ENCODE measurements at places on chromosomes 1 and 21.

DNA sequence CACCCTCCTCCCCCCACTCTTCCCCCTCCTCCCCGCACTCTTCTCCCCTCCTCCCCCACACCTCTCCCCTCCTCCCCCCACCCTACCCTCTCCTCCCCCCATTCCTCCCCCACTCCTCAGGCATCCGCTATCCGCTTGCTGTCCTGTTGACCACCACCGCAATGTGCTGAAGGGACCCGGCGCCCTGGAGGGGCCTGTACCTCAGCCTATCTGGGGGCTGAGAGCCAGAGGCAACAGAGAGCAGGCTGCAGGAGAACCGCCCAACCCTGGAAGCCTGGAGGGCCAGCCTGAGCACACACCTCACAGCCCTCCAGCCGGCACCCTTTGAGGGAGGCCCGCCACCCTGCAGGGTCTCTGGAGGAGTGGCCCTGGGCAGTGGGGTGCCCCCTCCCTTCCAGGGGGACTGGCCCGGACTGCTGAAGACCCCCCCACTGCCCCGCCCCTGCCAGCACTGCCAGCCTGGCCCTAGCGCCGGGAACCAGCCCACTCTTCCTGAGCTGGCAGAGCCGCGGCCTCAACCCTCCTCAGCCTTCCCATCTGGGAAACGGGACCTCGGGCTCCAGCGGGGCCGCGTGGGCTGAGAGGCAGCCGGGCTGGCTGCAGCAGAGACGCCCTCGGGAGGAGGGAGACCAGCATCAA lies 1.2 kb downstream of the C1QTNF12 start:
- no peak for DNase-seq

GRCh38 chr1:77504986-77505385 lies 177.5 kb downstream of the ZZZ3 start:
- no peak for DNase-seq

DNA sequence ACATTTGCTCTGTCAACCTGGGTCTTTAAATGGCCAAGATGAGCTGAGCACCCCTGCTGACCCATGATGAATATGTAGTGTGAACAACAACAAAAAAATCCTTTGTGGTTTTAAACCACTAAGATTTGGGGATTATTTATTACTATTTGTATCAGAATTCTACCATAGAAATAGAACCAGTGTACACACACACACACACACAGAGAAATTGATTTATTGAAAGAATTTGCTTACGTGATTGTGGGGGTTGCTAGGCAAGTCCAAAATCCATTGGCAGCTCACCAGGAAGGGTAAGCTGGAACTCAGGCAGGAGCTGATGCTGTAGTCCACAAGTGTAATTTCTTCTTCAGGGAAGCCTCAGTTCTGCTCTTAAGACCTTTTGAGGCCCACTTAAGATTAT lies 82.5 kb upstream of the MAP1LC3C start:
- DNase-seq: no peak

DNA sequence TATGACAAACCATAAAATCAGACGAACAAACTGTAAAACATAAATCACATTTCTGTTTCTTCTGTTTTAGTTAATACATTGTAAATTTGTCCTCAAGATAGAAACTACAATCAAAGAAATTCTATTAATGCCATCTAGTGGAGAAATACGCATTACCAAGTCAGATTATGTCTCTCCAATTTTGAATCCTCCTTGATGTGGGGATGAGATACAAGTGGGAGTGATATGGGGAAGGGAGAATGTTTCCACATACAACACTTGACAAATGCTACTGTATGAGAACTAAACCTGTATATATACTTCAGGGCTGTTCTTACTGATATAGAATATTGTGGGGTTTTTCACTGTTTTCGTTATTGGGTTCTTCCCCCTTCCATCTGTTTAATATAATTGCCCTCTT lies 2.6 kb downstream of the HFM1 start:
- no peak for DNase-seq

DNA sequence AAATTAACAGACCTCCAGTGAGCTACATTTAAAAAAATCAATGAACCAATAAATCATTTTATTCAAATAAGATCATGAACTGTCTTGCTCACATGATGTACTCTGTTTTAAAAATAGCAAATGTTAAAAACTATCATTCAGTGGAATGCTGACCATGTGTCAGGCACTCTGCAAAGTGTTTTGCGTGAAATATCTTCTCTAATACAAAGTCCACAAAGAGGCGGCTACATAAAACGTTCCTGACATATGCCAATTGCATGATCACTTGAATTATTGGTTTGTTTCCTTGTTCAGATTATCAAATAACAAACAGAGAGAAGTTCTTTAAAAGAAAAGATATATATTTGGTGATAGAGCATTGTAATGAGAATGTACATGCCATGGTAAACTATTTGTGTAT lies 10.7 kb downstream of the FMO2 start:
- no peak for DNase-seq

DNA sequence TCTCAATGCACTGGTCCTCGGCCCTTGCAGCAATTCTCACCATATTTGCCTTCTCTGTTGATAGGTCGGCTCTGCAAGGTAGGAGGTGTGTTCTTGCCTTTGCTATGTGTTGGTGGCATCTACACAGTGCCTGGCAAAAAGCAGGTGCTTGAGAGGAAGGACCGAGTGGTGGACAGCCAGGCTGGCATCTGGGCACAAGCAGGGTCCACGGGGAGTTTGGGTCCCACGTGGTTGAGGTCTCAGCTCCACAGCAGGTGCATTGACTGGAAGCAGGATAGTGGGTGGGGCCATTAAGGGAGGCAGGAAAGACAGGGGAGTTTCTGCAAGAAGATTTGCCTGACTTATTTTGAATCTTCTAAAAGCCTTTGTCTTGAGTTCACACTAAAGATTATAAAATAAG lies 81.2 kb upstream of the WNT4 start:
- DNase-seq: no peak

GRCh38 chr1:115475901-115476300 lies 137.9 kb upstream of the NGF start:
- DNase-seq: no peak

GRCh38 chr1:87739704-87740103 lies 411.0 kb downstream of the LMO4 start:
- no peak for DNase-seq

- no peak for DNase-seq
Measured at GRCh38 chr1:74712881-74713280, 20.0 kb downstream of the CRYZ start.

DNA sequence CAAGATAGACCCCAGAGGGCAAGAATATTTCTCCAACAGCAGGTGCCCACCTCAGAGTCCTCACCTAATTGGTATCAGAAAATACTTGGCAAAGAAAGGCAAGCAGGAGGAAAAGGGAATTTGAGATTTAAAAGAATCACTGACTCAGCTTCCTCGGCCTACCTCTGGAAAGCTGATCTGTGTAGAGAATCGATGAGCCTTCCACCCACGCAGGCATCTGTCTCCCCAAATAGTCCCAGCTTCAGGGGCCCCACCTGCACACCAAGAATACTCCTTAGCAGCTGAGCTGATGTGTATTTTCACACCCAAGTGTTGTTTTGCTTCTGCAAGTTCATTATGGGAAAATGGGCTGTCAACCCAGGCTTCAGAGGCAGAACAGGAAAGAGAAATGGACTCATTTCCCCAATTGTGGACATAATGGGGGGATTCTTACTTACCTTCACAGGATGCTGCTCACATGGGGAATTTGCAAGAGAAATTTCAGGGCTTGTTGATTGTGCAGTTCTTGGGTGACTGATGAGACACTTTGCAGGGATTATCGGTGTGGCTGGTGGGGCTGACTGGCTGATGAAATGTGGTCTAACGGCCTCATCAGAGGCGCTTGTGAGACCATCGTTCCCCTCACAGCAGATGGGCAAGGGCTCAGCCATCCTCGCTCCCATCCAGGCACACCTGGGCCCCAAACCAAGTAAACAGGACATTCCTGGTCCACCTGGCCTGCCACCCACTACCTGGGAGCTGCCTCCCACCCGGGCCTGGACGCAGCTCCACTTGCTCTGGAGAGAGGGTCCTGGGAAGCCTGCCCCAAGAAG lies 436.3 kb downstream of the PTPRU start:
- no peak for DNase-seq

DNA sequence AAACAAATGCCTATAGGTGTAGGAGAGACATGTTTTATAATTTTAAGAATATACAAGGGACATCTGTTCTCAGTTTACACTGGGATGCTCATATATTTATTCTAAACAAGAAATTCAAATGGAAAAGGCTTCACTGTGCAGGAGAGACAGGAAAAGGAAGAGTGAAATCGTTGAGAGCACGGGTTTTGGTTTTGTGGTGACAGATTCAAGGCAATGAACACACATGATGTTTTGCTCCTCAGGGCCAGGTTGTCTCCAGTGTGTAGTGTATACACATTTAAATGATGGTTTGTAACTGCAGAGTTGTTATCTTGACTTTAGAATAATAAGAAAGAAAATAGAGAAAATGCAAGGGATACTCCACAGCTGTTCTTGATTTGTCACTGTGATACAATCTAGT lies 73.7 kb downstream of the S1PR1 start:
- DNase-seq: peak; percentile 34

DNA sequence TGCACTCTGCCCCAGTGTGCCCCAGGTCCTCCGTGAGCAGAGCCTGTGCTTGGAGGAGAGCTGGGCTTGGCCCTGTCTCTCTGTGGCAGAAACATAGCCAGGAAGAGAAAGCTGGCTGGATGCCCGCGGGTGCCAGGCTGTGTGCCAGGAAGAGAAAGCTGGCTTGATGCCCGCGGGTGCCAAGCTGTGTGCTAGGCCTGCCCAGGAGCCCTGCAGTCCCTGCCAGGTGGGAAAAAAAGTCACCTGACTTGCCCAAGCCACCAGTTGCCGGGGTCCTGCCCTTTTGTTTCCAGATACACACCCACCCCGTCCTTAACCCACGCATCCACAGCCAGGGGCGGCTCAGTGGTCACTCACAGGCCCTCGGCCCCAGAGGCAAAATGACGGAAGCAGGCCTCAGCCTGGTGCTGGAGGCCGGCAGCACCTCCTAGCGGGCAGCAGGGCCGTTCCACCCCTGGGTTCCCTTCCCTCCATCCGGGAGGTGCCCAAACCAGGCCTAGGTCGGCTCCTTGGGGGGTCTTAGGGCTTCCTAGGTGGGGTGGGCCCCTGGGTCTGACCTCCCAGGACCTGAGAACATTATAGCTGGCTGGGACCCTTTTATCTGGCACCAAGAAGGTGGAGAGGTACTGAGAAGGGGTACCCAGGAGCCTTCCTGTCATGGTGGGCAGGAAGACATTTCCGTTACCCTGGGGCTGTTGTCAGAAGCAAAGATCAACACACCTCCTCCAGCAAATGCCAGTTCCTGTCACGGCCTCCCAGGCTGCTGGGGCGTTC lies 9.1 kb downstream of the ITGB2 start:
- peak; percentile 74 for DNase-seq

DNA sequence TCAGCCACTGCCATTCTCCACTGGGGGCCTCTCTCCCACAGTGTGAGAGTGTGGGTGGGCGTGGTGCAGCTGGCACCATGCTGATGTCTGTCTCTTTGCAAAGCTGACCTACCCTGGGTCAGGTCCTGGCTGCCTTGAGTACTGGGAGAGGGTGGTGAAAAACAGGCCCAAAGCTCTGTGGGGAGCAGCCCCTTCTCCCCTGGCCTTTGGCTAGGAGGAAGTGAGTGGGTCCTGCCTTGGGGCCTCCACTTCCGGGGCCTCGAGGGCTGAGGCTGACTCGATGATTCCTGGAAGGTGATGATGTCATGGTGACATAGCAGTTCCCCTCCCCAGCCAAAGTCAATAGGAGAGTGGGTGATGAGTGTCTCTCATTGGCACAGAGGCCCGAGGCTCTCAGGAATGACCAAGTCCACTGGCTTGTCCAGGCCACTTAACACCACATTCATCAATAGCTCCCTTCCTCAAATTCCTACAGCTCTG lies 53.0 kb downstream of the IER5 start:
- DNase-seq: no peak

GRCh38 chr1:155968670-155969069 lies 9.7 kb downstream of the ARHGEF2 start:
- DNase-seq: no peak

DNA sequence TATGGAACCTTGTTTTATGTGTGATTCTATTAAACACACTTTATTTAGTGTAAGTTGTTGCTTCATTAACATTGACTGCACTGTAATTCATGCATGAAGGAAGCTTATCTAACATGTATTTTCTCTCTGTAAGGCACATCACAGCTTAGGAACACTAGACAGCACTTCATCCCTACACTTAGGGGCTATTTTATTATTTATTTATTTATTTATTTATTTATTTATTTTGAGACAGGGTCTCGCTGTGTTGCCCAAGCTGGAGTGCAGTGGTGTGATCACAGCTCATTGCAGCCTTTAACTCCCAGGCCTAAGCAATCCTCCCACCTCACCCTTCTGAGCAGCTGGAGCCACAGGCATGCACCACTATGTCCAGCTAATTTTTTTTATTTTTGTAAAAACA lies 30.7 kb upstream of the GRHL3 start:
- DNase-seq: no peak

- peak; percentile 63 for DNase-seq
Measured at GRCh38 chr1:38834937-38835827, 24.4 kb downstream of the RRAGC start.

DNA sequence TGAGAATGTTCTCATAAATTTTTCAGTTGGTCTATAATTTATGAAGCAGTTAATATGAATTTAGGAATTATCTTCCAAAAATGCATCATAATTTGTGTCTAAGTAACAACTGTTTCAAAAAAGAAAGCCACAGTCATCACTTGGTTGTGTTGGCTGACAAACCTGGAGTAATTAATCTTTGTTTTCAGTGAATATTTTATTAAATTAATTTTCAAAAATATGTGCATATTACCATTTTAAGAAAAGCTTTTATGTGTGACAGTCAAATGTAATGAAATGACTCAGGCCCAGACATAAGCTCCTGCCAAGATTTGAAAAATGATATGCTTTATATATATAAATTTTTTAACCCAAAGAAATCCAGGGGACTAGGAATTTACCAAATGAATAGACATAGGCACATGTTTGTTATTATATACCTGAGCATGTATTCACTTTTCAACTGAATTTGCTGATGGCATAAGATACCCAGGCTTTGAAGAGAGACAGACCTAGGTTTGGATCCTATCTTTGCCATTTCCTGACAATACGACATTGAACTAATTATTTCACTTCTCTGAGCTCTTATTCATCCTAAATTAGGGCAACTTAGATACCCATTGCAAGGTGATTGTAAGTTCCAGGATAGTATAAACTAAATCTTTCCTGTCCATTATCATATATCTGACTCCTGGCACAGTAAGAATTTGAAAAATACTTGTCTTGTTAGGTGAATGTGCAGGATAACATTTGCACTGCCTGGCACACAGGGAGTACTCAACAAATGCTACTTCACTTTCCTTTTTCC lies 729.5 kb upstream of the ADGRL2 start:
- no peak for DNase-seq

- DNase-seq: no peak
Measured at GRCh38 chr1:221159608-221160007, 280.4 kb downstream of the HLX start.

GRCh38 chr1:224245188-224245587 lies 62.1 kb downstream of the DEGS1 start:
- peak; percentile 23 for DNase-seq

Measured in central memory CD4-positive, alpha-beta T cell (primary cell).